ENCODE measurements at places on chromosomes 11 and 22.

DNA sequence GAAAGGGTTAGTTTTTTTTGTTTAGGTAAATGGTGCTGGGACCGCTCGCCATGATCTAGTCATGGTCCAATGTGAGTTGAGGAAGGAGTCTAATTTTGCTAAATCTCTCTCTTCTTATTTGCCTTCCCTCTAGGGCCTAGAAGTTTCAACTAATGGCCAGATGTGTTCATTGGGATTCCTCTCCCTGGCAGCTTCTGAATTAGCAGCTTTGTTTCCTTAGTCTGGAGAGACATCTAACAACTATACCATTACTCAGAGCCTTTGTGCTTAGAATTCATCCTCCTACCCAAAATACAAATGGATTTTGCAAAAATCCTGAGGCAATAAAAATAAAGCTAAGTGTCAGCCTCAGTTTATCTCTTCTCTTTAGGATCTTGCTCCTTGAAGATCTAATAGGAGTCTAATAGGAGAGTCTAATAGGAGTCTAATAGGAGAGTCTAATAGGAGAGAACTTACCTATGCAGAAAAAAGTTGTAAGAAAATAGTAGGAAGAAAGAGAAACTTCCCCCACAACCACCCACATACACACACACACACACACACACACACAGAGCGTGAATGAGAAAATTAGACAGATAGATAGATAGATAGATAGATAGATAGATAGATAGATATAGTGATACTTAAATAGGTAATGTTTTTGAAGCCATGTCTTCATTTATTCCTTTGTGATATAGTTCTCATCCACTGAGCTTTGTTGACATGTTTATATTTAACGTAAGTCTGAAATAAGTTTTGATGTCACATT is 980.5 kb upstream of the CNTN5 start:
- no peak for DNase-seq

GRCh38 chr11:129828301-129828836 is 12.7 kb downstream of the TMEM45B start:
- no peak for DNase-seq

DNA sequence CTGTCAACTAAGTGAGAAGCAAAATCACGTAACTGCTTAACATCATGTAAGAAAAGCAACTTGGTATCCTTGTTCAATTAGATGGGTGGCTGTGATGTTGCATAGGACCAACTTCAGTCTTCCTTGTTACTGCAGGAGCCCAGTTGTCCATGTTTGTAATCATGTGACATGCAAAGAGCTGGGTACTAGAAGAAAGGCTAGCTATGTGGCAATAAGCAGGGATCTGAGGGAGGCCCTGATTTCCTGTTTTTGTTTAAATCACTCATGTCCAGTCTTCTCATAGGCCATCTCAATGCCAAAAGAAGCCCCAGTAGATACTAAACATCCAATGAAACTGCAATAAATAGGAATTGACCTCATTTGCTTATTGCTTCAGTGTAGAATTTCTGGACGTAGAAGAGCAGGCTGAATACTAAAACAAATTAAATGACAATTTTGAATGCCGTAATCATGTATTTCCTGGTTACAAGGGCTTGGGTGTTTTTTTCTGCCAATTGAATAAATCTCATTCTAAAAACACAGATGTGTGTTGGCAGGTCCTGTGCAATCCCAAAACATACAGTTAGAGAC is 140.8 kb upstream of the ARHGAP20 start:
- DNase-seq, result no peak

- DNase-seq, result peak; percentile 57
These were observed 5.6 kb downstream of the RGL4 start for GRCh38 chr22:23696326-23696851.

- DNase-seq, result no peak
These were observed 4.1 kb downstream of the SBF2 start for GRCh38 chr11:10289765-10290380.

- no peak for DNase-seq
These were observed 94.7 kb upstream of the FOLH1 start for GRCh38 chr11:49303080-49303479.

DNA sequence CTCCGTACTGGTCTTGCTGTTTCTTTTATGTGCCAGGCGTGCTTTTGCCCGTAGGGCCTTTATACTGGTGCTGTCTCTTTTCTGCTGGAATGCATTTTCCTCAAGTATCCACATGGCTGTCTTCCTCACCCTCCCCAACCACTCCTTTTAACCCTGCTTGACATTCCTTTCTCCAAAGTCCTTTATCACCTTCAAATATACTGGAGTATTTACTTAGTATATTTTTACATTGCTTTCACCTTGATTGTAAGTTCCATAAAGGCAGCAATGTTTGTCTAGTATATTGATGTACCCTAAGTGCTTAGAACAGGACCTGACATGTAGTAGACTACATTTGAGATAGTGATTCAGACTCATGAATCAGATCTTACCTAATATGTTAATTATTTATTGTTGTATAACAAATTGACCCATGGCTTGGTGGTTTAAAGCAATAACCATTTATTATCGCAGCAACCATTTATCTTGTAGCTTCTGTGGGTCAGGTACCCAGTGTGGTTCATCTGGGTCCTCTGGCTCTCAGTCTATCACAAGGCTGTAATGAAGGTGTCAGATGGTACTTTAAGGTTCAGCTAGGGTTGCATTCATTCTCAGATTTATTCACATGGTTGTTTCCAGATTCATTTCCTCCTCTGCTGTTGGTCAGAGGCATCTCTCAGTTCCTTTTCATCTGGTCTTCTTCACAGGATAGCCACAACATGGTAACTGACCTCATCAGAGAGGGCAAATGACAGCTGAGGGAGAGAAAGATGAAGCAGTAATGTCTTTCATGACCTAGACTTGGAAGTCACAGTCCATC is 34.2 kb downstream of the DDX10 start:
- DNase-seq, result no peak

DNA sequence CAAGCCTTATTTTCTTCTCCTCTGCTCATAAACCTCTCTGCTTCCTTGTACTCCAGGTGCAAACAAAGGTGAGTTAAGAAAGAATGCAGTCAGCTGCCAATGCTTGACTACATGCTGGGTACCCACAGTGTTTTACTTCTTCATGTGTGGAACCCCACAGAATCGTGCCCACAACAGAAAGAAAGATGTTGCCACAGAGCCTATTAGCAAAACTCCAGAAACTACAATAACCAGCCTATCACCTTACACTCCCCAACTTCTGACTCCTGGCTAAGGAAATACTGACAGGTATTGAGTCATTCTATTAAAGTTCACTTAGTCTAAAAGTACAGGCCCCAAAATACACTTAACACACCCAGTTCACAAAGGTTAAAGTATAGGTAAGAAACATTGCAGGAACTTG is 56.9 kb upstream of the CCDC89 start:
- no peak for DNase-seq
